ENCODE measurements at places on chromosomes 4 and X. TPM values are rescaled to one million over a fixed set of nuclear protein-coding genes. Genes with fewer than 3 reads are reported as not detected.

DNA sequence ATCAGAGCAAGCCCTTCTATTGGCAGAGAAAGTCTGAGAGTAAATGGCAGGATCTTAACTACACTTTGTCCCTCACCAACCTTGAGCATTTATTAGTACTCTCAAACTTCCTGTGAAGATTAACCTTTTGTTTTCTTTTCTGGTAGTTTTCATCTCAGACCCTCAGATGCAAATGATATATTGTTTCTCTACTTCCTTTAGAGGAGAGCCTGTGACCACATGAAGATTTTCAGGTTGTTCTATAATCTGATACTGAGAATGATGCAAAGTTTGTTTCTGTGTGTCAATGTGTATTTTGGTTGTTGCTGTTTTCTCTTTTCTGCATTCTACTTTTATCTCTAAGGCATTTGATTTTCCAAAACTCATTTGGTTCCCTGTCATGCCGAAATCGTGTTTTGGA lies 165.8 kb upstream of the CYSLTR1 start:
- H3K4me1 ChIP-seq: no peaks in the 10 kb centered on the region
- no peaks in the 10 kb centered on the region for H3K36me3 ChIP-seq
- no peak for DNase-seq
- no peaks in the 10 kb centered on the region for H3K27me3 ChIP-seq

DNA sequence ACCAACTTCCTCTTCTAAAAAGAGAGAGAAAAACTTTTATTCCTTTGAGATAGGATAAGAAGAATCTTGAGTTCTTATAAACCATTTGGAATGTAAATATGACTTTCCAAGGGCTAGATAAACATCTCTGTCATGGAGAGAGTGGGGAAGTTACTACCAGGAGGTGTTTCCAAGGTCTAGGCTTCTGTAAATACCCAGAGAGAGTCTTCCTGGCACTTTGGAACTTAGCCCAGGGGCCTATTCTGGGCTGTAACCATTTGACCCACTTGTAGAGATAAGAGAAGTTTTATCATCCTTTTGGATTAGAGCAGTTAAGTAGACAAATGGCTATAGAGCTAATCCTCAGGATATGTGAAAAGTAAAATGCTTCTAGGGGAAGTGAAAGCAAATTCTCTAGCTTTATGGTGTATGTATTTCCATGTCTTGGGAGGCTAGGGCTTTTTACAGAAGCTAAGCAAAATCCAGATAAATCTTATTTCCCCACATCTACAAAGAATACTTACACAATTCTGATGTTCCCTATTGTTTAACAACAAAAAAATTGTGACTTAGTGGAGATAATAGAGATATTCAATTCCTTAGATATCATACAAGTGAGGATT lies 51.1 kb downstream of the MCUB start:
- no peak overlapping the region for H3K27ac ChIP-seq
- H3K4me1 ChIP-seq: peaks cover 7% of the 10 kb centered on the region
- no peaks in the 10 kb centered on the region for H3K27me3 ChIP-seq
- DNase-seq: no peak
- no peaks in the 10 kb centered on the region for H3K36me3 ChIP-seq

DNA sequence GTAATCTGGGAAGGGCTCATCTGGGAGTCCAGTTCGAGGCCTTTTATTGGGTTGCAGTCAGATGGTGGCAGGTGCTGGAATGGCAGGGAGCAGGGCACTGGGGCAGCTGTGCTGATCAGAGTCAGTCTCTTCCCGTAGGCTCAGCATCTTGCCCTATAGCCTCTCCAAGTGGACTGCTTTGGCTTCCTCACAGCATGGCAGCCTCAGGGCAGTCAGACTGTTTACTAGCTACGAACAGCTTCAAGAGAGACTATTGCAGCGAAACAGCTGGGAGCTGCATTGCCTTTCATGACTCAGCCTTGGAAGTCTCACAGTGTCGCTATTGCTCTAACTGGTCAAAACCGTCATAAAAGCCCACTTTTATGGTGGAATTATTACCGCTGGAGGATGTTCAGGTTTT lies 26.8 kb upstream of the DUSP21 start:
- no peaks in the 10 kb centered on the region for H3K36me3 ChIP-seq
- H3K27ac ChIP-seq: no peak overlapping the region
- H3K4me1 ChIP-seq: no peaks in the 10 kb centered on the region
- H3K27me3 ChIP-seq: no peaks in the 10 kb centered on the region

GRCh38 chrX:119503484-119503861 lies 35.2 kb downstream of the SLC25A5 start:
- no peak overlapping the region for H3K4me3 ChIP-seq
- no peaks in the 10 kb centered on the region for H3K27me3 ChIP-seq
- DNase-seq: no peak
- H3K36me3 ChIP-seq: no peaks in the 10 kb centered on the region

DNA sequence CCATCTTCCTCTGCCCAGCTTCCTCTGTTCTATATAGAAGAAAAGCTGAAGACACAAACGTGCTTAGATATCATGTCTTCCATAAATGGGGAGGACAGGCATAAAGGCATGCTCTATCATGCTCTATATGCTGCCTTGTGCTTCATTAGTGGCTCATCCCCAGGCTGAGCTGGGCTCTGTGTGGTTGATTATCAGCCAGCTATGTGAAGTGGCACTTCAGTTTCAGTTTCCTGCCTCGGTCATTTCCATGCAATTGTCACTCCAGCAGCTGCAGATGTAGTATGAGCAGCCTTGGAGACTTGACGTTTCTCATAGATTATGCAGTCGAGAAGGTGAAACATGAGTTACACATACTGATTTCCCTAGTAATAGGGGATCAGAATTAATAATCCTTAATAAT lies 106.2 kb downstream of the SYTL5 start:
- H3K4me1 ChIP-seq: no peaks in the 10 kb centered on the region
- no peak overlapping the region for H3K27ac ChIP-seq
- H3K4me3 ChIP-seq: no peak overlapping the region
- DNase-seq: no peak

DNA sequence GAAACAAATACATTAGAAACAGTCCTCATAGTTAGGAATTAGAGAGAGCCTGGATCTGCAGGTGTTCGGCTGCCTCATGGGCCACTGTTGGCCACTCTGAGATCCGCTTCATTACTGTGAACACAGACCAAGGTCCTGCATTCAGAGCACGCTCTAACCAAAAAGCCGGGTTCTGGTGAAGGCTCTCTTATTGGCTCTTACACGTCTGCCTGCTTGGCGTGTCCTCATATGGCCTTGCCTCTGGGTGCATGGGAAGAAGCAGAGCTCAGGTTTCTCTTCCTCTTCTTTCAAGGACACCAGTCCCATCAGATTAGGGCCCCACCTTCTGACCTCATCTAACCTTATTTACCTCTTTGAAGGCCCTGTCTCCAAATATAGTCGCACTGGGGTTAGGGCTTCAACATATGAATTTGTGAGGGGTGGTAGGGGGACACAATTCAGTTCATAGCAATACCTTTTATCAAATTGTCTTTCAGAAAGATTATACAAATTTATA lies 37.1 kb upstream of the ELF2 start:
- no peaks in the 10 kb centered on the region for H3K36me3 ChIP-seq
- no peak overlapping the region for H3K4me3 ChIP-seq
- DNase-seq: peak; percentile 51
- H3K27me3 ChIP-seq: no peaks in the 10 kb centered on the region
- no peak overlapping the region for H3K27ac ChIP-seq
- peaks cover 4% of the 10 kb centered on the region for H3K4me1 ChIP-seq

DNA sequence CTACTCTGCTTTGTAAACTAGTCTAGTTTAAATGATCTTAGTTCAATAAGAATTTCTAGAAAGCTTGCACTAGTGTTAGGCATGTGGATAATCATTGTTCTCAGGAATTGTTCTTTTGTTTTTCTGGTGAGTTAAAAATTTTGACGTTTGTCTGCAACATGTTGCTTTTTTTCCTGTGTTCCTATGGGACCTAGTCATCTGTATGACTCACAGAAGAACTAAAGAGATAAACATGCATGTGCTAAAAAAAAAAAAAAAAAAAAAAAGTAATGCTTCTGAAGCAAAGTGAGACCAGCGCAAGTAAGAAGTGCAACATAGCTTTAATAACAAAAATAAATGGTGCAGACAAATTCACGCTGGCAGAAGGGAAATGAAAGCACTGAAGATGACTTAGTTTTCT lies 471.2 kb downstream of the IQCM start:
- H3K27ac ChIP-seq: no peak overlapping the region
- H3K4me3 ChIP-seq: no peak overlapping the region
- no peaks in the 10 kb centered on the region for H3K4me1 ChIP-seq
- no peaks in the 10 kb centered on the region for H3K27me3 ChIP-seq
- no peaks in the 10 kb centered on the region for H3K36me3 ChIP-seq

GRCh38 chr4:86720508-86721068 lies 126.5 kb downstream of the PTPN13 start:
- no peaks in the 10 kb centered on the region for H3K27me3 ChIP-seq
- peaks cover 5% of the 10 kb centered on the region for H3K36me3 ChIP-seq
- no peak overlapping the region for H3K4me3 ChIP-seq
- no peak overlapping the region for H3K27ac ChIP-seq
- H3K4me1 ChIP-seq: no peaks in the 10 kb centered on the region
- DNase-seq: no peak

DNA sequence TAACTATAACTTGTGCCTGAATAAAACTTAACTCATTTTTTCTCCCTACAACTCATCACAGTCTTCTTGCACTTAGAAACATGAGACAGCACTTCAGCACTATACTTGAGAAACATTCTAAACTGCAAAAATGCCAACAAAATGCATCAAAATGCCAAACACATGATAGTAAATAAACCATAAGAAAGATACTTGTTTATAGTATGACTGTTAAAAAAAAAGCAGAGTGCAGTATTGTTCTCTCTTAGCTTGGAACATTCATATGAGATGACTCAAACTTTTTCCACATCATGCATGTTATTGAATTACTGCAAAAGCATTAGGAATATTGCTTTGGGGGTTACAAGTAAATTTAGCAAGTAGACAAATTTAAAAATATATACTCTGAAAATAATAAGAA lies 135.7 kb upstream of the ANXA10 start:
- no peak for DNase-seq
- no peak overlapping the region for H3K4me3 ChIP-seq
- no peak overlapping the region for H3K27ac ChIP-seq
- H3K27me3 ChIP-seq: no peaks in the 10 kb centered on the region

DNA sequence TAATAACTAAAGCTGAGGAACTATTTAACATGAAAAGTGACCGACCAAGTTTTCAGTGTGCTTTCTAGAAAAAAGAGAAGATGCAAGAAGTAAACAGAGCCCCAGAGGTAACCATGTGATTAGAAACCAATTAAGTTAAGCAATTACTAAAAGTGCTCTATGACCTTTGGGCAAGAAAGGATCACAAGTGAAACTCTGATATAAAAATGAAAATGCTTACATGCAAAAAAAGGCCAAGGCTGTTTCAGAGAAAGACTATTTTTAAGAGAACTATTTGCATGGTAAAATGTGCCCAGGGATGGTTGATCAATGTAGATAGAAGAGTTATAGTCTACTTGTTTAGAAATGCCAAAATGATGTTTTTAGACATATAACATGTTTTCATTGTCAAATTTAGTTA lies 22.0 kb downstream of the KLHL15 start:
- no peak overlapping the region for H3K27ac ChIP-seq
- no peak for DNase-seq
- H3K36me3 ChIP-seq: no peaks in the 10 kb centered on the region
- no peaks in the 10 kb centered on the region for H3K27me3 ChIP-seq
- no peaks in the 10 kb centered on the region for H3K4me1 ChIP-seq

- peak overlapping the region; percentile 89 for H3K4me3 ChIP-seq
- H3K27ac ChIP-seq: peak overlapping the region; percentile 89
- H3K4me1 ChIP-seq: peaks cover 2% of the 10 kb centered on the region
Measured at GRCh38 chr4:148444296-148445070, 2.3 kb upstream of the NR3C2 start.

DNA sequence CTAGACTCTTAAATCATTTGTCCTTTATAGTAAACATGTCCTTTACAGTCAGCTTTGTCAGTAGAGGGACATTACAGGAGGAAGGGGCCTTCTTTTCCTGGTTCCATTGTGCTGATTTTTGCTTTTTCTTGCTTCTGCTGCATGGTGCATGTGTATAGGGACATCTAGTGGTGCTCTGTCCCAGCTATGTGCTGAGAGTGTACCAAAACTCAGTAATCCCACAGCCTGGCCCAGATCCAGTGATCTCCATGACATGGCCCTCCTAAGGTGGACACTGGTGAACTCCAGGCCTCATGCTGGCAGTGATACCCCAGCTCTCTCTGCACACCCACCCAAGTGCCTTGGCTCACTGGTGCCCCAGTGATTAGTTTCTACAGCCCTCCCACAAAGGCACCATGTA lies 45.2 kb downstream of the MAGEB17 start:
- H3K27ac ChIP-seq: no peak overlapping the region
- H3K4me3 ChIP-seq: no peak overlapping the region
- H3K4me1 ChIP-seq: no peaks in the 10 kb centered on the region
- no peaks in the 10 kb centered on the region for H3K36me3 ChIP-seq
- H3K27me3 ChIP-seq: no peaks in the 10 kb centered on the region

The CASP6 gene
- total RNA-seq: 15.0 TPM

The FAM149A gene
- 11.0 TPM for total RNA-seq

The GYG2 gene
- total RNA-seq: 1.0 TPM

The RTL3 gene
- not detected for total RNA-seq

The ARHGAP36 gene
- not detected for total RNA-seq
